Mesendoderm (in vitro differentiated cells): ENCODE measurements at places on chromosomes 16 and 17.

- H3K27me3 ChIP-seq, result no peaks in the 10 kb centered on the region
- H3K4me3 ChIP-seq, result no peak overlapping the region
- no peak overlapping the region for H3K27ac ChIP-seq
Measured at GRCh38 chr16:83689385-83689831, 118.4 kb upstream of the HSBP1 start.

DNA sequence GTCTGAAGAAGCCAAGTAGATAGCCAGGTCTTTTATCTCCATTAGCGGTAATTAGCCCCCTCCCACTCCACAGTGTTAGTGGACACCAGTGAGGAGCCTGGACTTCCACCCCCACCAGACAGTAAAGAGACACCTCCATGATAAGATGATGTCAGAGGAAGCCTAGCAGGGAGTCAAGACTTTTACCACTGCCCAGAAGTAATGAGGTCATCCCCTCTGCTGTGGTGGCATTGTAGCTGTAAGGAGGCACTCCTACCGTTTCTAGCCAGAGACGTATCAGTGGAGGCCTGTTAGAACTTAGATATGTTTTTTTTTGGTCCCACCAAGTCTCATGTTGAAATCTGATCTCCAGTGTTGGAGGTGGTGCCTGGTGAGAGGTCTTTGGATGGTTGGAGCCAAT lies 38.1 kb downstream of the PIK3R5 start:
- H3K27ac ChIP-seq, result no peak overlapping the region
- no peaks in the 10 kb centered on the region for H3K27me3 ChIP-seq
- no peaks in the 10 kb centered on the region for H3K4me1 ChIP-seq
- DNase-seq, result no peak

- no peak overlapping the region for H3K4me3 ChIP-seq
- H3K27me3 ChIP-seq, result no peaks in the 10 kb centered on the region
- DNase-seq, result no peak
- no peak overlapping the region for H3K27ac ChIP-seq
- no peaks in the 10 kb centered on the region for H3K4me1 ChIP-seq
Measured at GRCh38 chr16:48153774-48154173, 2.0 kb downstream of the ABCC12 start.

DNA sequence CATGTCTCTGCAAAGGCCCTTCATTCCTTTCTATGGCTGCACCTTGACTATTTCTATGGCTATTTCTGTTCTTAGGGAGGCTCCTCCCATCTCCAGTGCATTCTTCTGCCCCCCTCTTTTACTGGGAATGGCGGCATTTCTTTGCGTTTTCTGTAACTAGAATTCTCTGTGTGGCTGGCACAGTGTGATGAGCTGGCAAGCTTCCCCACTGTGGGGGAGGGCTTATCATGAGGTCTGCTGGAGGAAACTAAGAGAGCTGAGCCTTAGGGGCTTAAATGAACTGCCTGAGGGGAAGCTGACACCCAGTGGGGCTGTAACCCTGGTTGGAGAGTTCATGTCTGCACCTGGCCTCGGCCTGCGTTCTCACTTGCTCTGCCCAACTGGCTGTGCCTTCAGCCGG lies 1.5 kb upstream of the CARD14 start:
- no peak for DNase-seq
- no peak overlapping the region for H3K27ac ChIP-seq

DNA sequence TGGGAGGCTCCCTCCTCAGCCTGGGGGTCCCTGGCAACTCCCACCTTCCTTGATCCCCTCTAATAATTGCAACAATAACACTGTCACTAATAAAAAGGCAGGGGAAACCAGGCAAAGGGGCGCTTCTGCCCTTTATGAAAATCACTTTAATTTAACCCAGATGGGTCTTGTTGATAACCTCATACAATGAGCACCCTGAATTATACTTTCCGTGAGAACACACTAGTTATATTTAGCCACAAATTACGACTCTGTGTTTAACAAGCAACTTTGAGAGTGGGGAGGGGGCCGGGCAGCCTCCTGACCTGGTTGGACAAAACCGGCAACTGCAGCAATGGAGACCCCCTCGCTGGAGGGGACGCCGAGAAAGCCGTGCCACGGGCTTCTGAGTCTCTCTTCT lies 5.7 kb upstream of the BAHCC1 start:
- peaks cover 7% of the 10 kb centered on the region for H3K27me3 ChIP-seq
- no peak for DNase-seq
- H3K4me1 ChIP-seq, result peaks cover 14% of the 10 kb centered on the region
- H3K4me3 ChIP-seq, result no peak overlapping the region
- no peaks in the 10 kb centered on the region for H3K36me3 ChIP-seq

DNA sequence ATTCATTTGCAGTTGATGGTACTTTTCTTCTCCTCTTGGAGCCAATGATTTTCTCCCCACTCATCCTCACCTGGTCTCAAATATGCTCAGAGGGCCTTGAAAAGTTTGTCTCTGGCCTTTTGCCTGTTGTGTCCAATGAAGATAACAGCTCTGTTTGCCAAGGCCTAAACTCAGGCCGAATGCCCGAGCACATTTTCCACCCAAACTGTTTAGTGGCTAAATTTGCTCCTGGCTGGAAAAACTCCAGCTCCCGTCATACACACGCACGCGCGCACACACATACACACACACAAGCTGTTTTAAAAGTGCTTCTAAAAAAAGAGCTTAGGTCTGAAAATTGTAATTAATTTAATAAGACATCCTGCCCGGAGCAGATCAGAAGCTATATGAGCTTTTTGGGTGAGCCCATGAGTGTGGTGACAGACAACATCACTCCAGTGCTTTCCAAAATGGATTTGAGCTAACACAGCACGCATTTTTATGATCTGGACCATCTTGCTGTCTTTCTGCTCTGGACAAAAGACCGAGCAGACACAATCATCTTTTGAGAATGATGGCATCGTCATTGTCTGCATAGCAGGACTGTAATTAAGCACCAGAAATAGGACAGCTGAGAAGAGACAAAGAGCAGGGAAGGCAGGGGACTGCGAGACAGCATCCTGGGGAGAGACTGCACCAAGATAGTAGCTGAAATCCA lies 48.9 kb downstream of the IRX6 start:
- H3K27ac ChIP-seq, result no peak overlapping the region
- no peaks in the 10 kb centered on the region for H3K36me3 ChIP-seq
- peaks cover 2% of the 10 kb centered on the region for H3K4me1 ChIP-seq
- no peak overlapping the region for H3K4me3 ChIP-seq
- H3K27me3 ChIP-seq, result peaks cover 4% of the 10 kb centered on the region

DNA sequence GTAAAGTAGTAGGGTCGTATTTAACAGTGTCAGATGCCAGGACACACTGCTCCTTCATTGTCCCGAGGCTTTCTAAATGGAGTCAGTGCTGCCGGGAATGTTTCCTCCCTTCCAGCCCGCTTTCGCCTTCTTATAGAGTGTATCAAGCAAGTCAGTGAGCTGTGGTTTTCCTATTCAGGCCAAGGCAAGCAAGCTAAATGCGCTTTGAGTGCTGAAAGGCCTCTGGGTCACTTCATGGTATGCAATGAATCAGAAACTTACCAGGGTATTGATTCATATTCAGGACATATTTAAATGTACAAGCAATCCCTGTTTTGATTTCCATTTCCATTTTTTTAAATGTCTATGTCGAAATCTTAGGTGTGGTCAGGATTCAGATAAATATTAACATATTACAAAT lies 327.9 kb upstream of the SOX9 start:
- H3K4me3 ChIP-seq, result no peak overlapping the region
- no peaks in the 10 kb centered on the region for H3K4me1 ChIP-seq
- H3K36me3 ChIP-seq, result no peaks in the 10 kb centered on the region
- no peak overlapping the region for H3K27ac ChIP-seq
- no peaks in the 10 kb centered on the region for H3K27me3 ChIP-seq

DNA sequence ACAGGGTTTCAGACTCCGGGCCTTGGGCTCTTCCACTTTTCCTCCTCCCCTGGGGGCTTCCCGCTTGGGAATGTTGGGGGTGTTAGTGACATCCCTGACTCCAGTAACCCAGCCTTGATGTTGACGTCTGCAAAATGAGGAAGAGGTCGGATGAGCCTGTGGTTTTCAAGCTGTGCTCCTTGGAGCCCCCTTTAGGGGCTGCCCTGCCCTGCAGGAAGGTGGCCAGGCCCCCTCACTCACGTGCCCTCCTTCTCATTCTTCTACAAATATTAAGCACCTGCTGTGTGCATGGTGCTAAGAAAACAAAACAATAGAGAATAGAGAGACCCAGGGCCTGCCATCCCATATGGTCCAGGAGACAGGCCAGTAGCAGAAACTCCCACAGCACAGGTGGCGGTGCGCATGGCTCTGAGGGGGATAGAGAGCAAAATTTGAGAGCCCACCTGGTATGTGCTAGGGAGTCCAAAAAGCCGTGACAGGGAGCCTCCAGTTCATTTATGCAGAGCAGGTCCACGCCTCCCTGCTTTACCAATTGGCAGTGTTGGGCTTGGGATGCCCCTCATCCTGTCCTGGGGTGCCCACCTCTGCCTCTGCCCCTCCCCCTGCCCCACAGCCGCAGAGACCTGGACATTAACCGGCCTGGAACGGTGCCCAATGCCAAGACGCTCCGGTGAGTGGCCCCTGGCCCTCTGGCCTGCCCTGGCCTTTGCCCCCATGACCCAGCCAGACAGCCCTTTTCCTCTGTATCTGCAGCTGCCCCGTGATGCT lies 7.4 kb downstream of the NDRG4 start:
- H3K4me3 ChIP-seq, result no peak overlapping the region
- no peaks in the 10 kb centered on the region for H3K4me1 ChIP-seq
- no peak for DNase-seq
- H3K27ac ChIP-seq, result no peak overlapping the region

- peak; percentile 51 for DNase-seq
- H3K27me3 ChIP-seq, result no peaks in the 10 kb centered on the region
- H3K4me1 ChIP-seq, result peaks cover 4% of the 10 kb centered on the region
- H3K4me3 ChIP-seq, result no peak overlapping the region
- H3K27ac ChIP-seq, result peak overlapping the region; percentile 51
Measured at GRCh38 chr16:11494433-11494832, 92.3 kb downstream of the LITAF start.

DNA sequence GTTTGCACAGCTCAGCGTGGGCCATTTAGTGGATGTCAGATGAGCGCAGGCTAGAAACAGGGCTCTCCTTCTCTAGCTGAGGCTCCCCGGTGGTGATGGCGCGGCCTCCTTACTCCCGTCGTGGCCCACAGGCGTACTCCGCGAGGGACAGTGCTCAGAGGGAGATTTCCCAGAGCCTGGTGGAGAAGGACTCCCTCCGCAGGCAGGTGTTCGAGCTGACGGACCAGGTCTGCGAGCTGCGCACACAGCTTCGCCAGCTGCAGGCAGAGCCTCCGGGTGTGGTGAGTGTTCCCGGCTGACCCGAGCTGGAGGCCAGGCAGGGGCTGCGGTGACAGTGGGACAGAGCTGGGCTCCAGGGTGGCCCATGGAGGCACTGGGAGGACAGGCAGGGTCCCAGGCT lies 21.4 kb downstream of the CARD14 start:
- H3K27me3 ChIP-seq, result no peaks in the 10 kb centered on the region
- no peak overlapping the region for H3K27ac ChIP-seq
- DNase-seq, result peak; percentile 22
- no peak overlapping the region for H3K4me3 ChIP-seq
- no peaks in the 10 kb centered on the region for H3K36me3 ChIP-seq

DNA sequence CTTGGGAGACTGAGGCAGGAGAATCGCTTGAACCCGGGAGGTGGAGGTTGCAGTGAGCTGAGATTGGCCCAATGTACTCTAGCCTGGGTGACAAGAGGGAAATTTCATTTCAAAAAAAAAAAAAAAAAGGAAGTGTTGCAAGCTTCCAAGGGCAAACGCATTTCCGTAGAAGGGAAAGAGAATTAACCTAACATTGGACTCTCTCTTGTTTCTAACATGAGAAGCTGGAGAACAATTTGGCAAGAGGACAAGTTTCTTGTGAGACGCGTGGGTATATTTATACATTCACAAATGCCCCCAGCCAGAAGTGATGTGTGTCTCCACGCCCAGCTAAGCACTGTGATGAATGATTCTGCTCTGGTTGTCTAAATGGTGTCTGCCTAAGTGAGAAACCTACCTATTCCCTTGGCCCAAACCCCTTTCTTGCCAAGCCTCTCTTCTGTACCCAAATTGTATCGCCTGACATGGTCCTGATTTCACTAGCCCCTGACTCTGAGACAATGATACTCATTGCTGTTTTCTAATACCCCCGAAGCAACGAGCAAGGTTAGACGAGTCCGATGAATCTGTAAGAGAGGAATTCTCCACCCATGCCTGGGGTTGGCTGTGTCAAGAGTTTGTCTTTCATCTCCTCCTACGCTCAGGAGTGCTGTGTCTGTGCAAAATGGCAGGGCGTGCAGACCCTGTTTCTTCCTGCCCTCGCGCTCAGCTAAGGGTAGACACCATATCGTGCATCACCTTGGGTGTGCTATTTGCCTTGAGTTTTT lies 14.2 kb upstream of the ST6GALNAC2 start:
- H3K4me3 ChIP-seq, result no peak overlapping the region
- no peak for DNase-seq
- no peaks in the 10 kb centered on the region for H3K36me3 ChIP-seq
- H3K27me3 ChIP-seq, result no peaks in the 10 kb centered on the region

DNA sequence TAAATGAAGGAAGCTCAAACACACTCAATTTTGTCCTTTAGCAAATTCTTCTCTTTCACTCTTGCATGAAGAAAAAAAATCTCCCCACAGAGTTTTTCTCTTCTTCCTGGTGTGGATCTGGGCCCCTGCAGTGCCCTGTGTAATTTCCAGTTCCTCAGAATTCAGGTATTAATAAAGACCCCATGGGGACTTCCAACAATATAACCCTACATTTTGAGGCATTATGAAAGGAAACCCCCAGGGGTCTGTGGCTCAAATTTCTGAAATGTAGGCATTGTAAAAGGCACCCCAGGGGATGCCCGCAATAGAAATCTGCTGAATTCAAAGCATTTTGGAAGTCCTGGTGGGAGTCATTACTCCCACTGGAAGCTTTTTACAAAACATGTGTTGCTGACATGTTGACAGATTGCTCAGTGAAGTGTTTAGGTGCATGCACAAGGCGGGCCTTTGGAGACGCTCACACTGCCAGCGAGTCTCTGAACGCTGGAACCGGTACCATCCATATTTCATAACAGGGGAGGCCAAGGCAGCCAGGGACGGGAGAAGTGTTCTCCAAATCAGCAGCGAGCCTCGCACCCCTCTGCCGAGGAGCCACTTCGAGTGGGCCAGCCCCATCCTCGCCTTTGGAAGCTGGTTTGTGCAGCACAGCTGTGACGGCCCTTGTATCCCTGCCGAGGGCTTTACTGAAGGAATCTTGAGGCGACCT lies 154.0 kb downstream of the ZNF423 start:
- H3K27me3 ChIP-seq, result no peaks in the 10 kb centered on the region
- DNase-seq, result peak; percentile 80
- no peak overlapping the region for H3K4me3 ChIP-seq
- H3K36me3 ChIP-seq, result no peaks in the 10 kb centered on the region
